ENCODE measurements at places on chromosomes 7 and 10.

GRCh38 chr7:48295296-48295971 lies 124.2 kb downstream of the ABCA13 start:
- no peak for DNase-seq

DNA sequence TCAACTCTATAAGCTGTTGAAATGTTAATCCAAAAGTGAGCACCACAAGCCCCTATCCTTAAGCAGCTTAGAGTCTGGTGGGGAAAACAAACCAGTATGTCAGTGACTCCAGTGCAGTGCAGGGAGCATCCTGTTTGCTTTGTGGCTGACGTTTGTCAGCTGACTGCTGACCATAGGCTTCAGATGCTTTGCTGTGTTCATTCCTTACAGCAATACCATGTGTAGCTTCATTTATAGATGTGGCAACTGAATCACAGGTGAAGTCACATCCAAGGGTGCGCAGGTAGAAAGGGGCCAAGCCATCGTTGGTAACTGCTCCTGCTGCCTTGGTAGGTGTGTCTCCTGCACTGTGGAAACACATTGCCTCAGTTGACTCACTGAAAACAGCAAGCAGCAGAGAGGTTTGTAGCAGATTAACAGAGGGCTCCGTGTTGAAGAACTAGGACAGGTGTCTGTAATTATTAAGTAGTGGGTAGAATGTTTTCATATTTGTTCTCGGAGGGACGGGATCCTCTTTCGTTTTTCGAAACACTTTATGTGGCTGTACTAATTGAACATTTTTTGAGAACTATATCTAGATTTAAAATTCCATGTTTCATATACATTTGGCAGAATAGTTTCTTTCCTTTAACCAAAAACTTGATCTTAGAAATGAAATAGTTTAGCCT lies 2.0 kb downstream of the INSIG1 start:
- no peak for DNase-seq

DNA sequence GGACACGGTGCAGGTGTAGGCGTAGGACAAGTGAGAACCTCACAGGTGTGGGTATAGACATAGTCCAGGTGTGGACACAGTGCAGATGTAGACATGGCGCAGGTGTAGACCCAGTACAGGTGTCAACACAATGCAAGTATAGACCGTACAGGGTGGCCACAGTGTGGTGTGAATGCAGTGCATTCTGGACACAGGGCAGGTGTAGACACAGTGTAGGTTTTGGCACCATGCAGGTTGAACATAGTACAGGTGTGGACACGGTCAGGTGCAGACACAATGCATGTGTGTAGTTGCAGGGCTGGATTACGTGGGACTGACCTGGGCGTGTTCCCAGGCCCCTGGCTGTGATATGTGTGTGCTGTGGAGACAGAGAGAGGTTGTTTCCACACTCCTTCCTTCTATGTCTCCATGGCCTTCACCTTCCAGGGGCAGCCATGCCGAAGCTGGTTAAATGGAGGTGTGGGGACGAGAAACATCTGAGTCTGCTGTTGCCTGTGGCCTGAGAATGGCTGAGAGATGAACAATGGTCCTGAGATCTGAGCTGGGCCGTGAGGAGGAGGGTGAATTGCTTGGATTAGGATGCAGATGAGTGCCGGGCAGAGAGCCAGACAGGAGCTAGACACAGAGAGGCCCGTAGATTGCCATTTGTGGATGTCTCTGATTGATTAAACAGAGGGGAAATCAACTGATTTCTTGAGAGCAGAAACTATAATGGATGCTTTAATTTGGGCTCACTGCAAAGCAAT lies 343.9 kb upstream of the SHH start:
- DNase-seq, result no peak

- no peak for DNase-seq
These were observed 105.7 kb upstream of the IGFBP3 start for GRCh38 chr7:46026741-46027140.

GRCh38 chr7:77476871-77477270 lies 60.2 kb upstream of the PTPN12 start:
- DNase-seq, result no peak

DNA sequence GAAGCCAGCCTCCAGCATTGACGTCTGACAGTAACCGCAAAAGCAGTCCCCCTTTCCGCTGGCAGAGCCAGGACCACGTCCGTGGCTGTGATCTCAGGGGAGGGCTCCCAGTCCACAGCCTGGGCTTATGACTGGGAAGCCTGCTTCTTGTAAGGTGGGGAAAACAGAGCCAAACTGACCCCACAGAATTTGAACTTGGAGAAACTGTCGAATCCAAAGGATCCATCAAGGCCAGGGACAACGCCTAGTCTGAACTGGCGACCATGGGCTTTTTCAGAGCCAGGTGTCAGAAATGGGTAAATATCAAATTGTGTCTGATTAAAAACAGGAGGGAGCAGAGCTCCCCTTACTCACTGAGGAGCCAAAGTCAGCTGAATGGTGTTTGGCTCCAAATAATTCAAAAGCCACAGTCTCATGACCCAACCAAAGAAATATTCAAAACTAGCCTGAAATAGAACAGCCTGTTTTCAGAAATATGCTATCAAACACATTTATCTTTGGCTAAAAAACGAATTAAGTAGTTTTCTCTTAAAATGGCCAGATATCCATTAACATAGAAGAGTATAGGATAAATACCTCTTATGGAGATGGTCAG lies 751.4 kb upstream of the GALNT17 start:
- DNase-seq, result no peak

- DNase-seq, result no peak
These were observed 27.1 kb downstream of the YKT6 start for GRCh38 chr7:44227911-44228310.

DNA sequence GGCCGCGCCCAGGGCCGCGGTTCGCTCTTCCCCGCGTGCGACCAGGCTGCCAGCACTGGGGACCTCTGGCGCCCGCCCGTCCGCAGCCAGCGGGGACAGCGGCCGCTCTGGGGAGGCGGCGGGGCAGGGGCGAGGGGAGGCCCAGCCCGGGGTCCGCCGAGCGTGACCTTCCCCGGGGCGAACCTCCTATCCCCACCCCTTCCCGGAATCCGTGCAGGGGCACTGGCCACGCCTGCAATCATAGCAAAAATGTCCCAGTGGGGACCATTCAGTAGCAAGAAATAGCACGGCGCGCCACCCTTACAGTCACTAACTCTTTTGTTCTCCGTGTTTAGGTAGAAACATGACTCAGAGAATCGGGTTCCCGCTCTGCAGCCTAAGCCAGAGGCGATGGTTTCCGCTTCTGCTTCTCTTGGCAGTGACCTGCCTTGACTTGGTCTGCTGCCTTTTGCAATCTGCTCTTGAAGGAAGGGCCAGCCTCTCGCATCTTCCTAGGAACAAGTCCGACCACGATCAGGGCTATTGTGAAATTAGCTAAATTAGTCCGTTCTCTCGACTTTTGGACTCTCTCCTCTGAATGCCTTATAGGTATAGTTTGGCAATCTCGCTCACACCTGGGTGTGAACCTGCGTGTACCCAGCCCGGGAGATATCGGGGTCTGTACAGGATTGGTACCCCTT lies 79.3 kb upstream of the ACBD5 start:
- no peak for DNase-seq

DNA sequence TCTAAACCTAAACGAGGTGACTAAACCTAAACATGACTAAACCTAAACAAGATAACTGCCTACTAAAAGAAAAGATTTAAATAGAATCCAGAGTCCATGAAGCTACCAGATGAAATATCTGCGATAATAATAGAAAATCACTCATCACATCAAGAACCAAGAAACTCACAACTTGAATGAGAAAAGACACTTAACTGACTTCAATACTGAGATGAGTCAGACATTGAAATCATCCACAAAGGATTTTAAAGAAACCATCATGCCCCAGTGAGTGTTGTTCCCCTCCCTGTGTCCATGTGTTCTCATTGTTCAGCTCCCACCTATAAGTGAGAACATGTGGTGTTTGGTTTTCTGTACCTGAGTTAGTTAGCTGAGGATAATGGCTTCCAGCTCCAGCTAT lies 416.0 kb downstream of the CALN1 start:
- no peak for DNase-seq

DNA sequence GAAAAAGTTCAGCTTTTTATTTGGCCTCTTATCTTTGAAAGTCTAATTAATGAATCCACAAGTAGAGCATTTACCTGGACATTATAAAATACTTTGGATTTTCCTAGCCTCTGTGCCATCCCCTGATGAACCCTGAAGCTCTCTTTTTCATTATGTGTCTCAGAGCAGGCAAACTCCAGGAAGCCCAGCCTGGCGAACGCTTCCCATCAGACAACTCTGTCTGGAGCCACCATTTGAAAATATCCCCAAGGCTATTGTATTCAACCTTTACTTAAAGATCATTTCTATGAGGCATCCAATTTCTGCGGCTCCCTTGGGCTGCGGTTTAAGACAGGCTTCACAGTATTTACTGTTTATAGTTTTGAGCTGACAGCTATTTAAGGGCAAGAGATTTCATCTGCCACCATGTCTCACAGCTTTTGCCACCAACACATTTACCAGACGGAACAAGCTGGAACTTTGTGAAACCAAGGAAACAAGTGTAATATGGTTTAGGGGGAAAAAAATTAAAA lies 257.2 kb upstream of the GLI3 start:
- DNase-seq, result no peak

GRCh38 chr7:75743455-75743859 lies 4.7 kb upstream of the HIP1 start:
- DNase-seq, result no peak

DNA sequence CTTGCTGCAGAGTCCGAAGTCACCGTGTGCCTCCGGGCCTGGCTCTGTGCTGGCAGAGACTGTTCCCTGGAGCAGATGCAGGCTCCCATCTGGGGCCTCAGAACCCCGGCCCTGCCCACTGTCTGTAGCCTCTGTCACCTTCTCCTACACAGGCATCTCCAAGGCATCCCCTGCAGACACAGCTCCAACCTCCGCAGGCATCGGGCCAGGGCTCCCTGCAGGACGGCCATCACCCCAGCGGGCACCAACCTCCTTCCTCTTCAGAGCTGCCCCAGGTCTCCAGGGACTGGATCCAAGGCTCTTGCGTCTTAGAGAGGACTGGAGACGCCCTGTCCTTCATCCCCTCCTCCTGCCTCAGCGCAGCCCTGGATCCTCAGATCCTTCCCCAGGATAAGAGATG lies 69.9 kb upstream of the MYL10 start:
- no peak for DNase-seq

- no peak for DNase-seq
These were observed 42.9 kb downstream of the CCDC186 start for GRCh38 chr10:114131094-114131493.

GRCh38 chr10:16942381-16943078 lies 125.3 kb upstream of the RSU1 start:
- no peak for DNase-seq

DNA sequence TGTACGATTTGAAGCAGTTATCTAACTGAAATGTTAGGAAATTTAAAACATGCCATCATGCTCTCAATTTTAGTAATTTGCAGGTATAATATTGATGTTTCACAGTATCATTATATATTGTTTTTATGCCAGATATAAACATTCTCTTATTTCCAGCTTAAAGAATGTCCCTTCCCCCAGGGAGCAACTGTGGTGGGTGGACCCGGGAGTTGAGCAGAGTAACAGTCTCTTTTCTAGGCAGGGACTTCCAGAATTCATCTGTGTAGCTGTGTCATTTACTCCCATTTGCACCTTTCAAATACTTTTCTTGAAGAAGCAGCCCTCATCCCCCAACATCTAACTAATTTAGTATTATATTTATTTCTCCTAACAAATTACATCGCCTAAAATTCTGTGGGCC lies 9.6 kb downstream of the INPP5F start:
- DNase-seq, result no peak

DNA sequence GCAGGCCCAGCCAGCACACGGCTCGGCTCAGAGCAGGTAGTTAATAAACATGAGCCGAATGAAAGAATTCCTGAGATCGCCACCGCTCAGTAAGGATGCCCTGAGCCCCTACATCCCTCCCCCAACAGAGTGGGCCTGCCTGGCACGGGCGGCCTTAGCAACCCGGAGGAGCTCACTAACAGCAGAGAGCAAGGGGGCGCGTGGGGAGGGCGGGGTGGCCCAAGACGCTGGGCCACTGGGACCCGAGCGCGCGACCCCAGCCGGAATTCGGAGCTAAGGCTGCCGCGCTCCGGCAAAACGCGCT lies 403 bp upstream of the ENO4 start:
- DNase-seq, result no peak

- no peak for DNase-seq
These were observed 82.6 kb downstream of the ATE1 start for GRCh38 chr10:121845044-121845784.

DNA sequence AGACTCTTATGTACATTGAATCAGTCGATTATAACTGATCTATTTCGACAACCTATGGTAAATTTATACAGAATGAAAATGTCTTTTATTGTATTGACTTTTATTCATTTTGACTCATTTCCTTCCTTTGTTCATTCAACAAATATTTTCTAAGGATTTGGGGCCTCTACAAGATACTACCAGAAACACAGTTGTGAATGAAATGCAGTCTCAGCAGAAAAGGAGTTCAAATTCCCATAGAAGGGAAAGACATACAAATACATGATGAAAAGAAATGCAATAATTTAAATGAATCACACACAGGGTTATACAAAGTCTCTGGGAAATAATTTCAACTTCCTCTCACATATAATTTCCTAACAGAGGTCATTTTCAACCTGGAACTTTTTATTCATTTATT lies 134.0 kb upstream of the SEMA3A start:
- DNase-seq, result no peak

DNA sequence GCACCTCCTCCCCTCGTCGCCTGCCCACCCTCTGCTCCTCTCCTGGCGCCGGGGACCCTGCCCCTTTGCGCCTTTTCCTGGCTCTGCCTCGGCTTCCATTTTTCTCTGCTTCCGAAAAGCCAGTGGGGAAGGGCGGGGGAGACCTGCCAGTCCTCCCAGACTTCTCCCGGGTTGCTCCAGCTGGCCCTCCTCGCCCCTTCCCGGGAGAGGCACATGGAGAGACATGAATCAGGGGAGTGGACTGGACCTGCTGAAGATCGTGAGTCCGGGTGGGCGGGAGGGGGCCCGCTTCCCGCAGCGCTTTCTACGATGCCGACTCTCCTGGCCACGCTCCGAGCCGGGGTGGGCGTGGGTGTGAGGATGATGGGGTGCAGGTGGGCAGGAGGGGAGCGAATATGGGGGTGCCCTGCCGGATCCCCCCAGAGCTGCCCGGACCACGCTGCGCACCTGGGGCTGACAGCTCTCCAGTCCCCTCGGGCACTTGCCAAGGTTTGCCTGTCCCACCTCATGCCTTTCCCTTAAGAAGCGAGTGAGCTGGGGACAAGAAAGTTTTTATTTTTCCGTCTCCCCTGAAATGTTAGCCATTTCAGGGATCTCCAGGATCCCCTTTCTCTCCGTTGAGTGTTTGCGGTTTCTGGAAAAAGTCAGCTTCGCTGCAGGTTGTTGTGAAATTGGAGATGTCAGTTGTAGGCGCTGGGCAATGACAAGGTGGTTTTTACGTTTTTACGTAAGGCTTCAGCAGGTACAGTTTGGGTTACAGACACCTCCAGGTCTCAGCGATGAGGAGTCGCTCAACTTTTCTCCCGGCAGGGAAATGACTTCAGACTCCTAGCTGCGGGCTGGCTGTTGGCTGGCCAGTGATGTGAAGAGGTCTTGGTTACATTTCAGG lies 977 bp downstream of the CACNB2 start:
- DNase-seq, result no peak
